Heart left ventricle (tissue), 16 donors: ENCODE measurements at places on chromosomes 12 and 14. TPM values are rescaled to one million over a fixed set of nuclear protein-coding genes. Genes with fewer than 3 reads are reported as not detected.
A peak's percentile ranks its signal among the peaks of the same experiment; 100 is the strongest.

GRCh38 chr12:6183689-6184428 lies 16.3 kb upstream of the CD9 start:
- H3K27ac ChIP-seq: peak overlapping the region; percentile 74
- no peak overlapping the region for H3K4me3 ChIP-seq
- H3K36me3 ChIP-seq: no peaks in the 10 kb centered on the region
- no peaks in the 10 kb centered on the region for H3K27me3 ChIP-seq

GRCh38 chr12:85076688-85077430 lies 40.7 kb downstream of the LRRIQ1 start:
- H3K36me3 ChIP-seq: no peaks in the 10 kb centered on the region
- H3K27ac ChIP-seq: no peak overlapping the region
- DNase-seq: no peak
- H3K27me3 ChIP-seq: no peaks in the 10 kb centered on the region
- no peak overlapping the region for H3K4me3 ChIP-seq

- H3K27ac ChIP-seq: no peak overlapping the region
- DNase-seq: peak; percentile 23
- H3K36me3 ChIP-seq: no peaks in the 10 kb centered on the region
- peak overlapping the region; percentile 34 for H3K4me3 ChIP-seq
- no peaks in the 10 kb centered on the region for H3K4me1 ChIP-seq
Observed at GRCh38 chr12:30201301-30202160, 417.8 kb upstream of the TMTC1 start.

OTOGL gene
- total RNA-seq: 0.29 TPM

STAC3 gene
- 0.89 TPM for total RNA-seq

DNA sequence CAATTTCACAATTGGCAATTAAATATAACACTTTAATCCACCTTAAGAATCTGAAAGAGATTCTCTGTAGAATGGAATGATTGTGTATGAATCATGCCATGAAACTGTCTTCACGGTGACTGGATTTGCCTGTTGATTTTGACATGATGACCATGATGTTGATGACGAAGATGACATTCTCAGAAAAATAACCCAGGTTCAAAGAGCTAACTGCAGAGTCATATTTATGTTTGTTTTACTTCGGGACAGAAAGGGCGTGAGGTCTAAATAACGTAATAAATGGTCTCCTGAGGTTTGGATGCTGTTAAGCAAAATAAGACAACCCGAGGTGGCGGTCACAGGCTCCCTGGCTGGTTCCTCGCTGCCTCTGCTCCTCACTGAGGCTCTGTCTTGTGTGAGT lies 532.0 kb downstream of the TMEM121 start:
- DNase-seq: no peak
- no peaks in the 10 kb centered on the region for H3K36me3 ChIP-seq
- no peaks in the 10 kb centered on the region for H3K4me1 ChIP-seq
- no peak overlapping the region for H3K27ac ChIP-seq

DNA sequence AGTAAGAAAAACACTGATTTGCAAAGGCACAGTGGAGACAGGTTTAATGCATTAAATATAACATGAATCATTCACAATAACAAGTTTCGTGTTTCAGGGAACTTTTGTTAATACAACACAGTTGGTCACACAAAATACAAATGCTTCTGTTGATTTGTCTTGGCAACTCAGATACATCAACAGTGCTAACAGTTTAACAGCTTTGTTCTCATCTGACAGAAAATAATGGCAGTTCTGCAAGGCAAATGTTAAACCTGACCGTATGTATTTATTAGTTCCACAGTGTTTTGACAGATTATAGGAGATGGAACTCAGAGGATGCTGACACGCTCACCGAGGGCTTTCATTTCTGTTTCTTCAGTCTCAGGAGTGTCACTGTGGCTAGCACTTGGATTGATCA lies 350.7 kb downstream of the PRKD1 start:
- DNase-seq: no peak
- H3K27ac ChIP-seq: no peak overlapping the region
- no peaks in the 10 kb centered on the region for H3K4me1 ChIP-seq

DNA sequence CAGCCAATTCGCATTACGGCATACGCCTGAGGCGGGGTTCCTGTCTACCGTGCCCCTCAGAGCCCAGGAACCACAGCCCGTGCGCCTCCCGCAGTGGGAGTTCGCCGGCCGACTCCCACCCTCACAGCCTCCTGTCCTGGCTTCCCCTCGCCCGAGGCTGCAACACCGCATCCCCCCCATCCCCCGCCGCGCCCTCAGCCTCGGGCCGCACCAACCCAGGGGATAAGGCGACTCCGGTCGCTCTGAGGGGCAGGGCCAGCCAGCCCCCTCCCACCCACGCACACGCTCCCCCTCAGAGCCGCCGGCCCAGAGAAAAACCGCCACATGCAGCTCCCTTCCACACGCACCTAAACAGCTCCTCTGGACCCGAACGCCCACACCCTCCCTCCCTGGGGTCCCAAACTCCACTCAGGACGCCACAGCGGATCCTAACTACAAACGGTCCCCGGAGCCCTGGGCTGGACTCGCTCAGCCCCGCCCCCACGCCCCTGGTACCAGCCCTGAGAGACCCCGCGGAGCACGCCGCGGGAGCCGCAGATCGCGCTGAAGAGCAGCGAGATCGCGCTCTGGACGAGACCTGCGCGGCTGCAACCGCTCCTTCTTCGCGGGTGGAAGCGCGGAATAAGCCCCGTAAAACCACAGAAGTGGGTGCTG lies at the start of gene C14orf39:
Gene C14orf39 (minus strand): TSS at position 466 of the 654 bp plus-strand sequence. CDS start 985 bp downstream, outside the sequence.
- no peak within 1 kb of the TSS for H3K27ac ChIP-seq
- no peak for DNase-seq
- peaks cover 34% of the 10 kb centered on the region for H3K27me3 ChIP-seq
- H3K36me3 ChIP-seq: no peaks in the 10 kb centered on the region
- H3K4me3 ChIP-seq: no peak within 1 kb of the TSS
